ENCODE measurements at places on chromosomes 12 and 14.

- no peak for DNase-seq
Observed at GRCh38 chr12:89665556-89665955, 43.1 kb downstream of the ATP2B1 start.

DNA sequence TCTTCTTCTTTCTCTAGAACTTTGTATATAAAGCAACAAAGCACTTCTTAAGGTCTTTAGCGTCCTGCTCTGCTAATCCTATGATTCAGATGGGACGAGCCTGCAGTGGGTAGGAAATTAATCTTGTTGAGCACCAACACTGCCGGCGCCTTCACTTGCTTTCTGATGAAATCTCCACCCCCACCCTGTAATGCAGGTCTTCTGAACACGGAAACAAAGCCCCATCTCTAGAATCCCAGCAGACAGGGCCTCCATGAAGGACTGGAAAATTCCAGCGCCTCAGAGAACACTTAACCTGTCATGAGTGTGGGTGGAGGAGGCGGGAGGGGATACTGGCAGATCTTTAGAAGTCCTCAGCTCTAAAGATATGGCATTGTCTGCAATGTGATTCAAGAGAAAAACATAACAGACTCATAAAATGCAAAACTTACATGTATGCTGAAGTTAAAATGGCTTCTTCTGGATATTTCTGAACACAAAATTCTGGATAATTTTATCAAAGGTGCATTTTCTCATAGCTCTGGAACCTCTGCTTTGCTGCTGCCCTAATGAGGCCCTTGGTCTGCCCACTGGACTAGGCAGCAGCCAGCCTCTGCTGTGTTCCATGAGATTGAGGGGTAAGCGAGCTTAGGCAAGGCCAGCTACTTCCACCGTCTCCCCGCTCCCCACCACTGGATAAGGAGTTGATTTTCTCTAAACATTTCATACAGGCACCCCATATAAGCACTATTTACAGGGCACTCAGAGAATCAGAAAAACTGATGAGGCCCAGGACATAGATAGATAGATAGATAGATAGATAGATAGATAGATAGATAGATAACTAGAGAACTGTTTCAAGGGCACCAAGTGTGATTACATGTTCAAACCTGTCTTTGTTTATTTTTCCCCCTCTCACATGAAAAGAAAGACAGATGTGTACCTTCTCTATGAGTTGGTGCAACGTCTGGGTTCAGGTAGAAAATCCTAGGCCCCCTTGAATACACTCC is 43.1 kb downstream of the ZFP36L1 start:
- DNase-seq, result no peak

DNA sequence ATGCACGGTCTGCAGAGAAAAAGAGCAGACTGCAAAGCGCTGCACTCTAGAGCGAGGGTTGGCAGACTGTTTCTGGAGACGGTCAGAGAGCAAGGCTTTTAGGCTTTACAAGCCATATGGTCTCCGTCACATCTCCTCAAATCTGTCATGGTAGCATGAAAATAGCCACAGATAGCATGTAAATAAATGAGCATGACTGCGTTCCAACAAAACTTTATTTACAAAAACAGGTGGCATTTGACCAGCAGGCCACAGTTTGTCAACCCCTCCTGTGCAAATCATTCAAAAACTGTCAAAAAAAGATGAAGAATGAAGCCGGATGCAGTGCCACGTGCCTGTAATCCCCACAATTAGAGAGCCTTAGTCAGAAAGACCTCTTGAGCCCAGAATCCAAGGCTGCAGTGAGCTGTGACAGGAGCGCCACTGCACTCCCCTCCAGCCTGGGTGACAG is 18.9 kb downstream of the SYNE3 start:
- DNase-seq, result no peak

- DNase-seq, result no peak
Observed at GRCh38 chr14:69860221-69860620, 19.0 kb upstream of the SMOC1 start.

DNA sequence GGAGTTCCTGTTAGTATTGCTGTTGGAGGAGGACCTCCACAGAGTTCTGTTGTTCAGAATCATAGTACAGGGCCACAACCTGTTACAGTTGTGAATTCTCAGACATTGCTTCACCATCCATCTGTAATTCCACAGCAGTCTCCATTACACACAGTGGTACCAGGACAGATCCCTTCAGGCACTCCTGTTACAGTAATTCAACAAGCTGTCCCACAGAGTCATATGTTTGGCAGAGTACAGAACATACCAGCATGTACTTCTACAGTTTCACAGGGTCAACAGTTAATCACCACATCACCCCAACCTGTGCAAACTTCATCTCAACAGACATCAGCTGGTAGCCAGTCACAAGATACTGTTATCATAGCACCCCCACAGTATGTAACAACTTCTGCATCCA is 120.8 kb downstream of the ARID2 start:
- no peak for DNase-seq

GRCh38 chr14:103078420-103078749 is 5.6 kb upstream of the LBHD2 start:
- peak; percentile 82 for DNase-seq

GRCh38 chr14:57865403-57866198 is at the start of gene SLC35F4:
TSS of gene SLC35F4 (minus strand) at chr14:57866092.
- DNase-seq, result peak; percentile 27

- no peak for DNase-seq
Observed at GRCh38 chr12:120465756-120466155, 3.8 kb downstream of the SRSF9 start.

DNA sequence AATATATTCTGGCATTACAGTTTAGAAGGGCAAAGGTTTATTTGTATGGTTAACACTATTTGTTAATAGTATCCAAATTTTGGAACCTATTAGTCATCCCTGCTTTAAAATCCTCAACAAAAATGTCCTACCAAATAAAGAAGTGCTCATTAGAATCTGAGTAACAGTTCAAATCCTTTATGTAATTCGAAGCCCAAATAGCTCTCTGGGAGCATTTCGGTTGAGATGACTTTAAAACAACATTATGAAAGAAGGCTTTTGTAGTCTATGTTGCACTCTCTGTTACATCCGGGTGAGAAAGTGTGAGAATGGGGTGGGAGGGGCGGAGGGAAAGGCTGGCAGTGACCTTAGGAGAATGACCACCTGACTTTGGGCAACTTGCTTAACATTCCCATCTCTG is 59.7 kb downstream of the SLC38A1 start:
- DNase-seq, result no peak

All from stimulated activated CD8-positive, alpha-beta memory T cell treated with anti-CD3 and anti-CD28 coated beads, Interleukin-4, amount 100 ng/mL, for 48 hours (primary cell).